CD14-positive monocyte (primary cell): ENCODE measurements at places on chromosomes 13 and 19. TPM values are rescaled to one million over a fixed set of nuclear protein-coding genes. Genes with fewer than 3 reads are reported as not detected.

CACNG7 gene
- polyA plus RNA-seq: not detected

- no peaks in the 10 kb centered on the region for H3K27me3 ChIP-seq
- DNase-seq: no peak
- no peak overlapping the region for H3K4me3 ChIP-seq
- H3K36me3 ChIP-seq: no peaks in the 10 kb centered on the region
Measured at GRCh38 chr13:31322702-31323405, 123.1 kb downstream of the B3GLCT start.

PDX1 gene
- polyA plus RNA-seq: not detected

TEX26 gene
- not detected for polyA plus RNA-seq

ZNF681 gene
- polyA plus RNA-seq: 0.03 and 0.19 TPM in 2 replicates

ELF1 gene
- 30.0 and 63.1 TPM in 2 replicates for polyA plus RNA-seq
